ENCODE measurements at places on chromosomes 7 and 10.

DNA sequence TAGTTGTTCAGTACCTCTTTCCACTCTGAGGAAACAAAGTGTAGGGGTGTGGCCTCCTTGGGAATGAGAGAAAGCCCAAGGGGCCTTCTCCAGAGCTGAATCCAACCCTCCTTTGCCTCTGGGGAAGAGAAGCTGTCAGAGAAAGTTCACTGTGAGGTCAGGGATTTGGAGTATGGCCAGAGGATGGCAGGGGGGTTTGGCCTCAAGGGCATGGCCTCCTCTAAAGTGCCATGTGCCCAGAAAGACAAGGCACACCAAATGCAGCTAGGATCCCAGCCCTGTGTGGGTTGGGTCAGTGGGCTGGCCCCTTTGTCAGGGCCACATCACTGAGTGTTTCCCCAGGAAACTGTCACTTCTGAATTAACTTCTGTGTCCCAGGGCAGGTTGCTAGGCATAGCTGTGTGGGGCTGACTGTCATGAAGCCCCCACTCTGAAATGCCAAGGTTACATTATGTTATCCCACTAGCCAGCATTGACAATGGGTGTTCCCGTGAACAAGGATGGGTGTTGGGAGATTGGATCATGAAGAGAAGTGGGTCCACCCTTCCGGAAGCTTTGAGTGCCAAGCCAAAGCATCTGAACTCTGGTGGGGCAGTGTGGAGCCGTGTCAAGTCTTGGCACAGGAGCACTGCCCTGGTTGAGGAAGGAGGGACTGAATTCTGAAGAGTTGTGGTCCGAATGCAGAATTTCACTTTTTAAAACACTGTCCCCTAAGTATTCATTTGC lies 123.3 kb downstream of the ZMIZ1 start:
- DNase-seq = no peak

GRCh38 chr10:3426190-3426845 lies 253.7 kb upstream of the PITRM1 start:
- no peak for DNase-seq

GRCh38 chr7:127995881-127996215 lies 35.4 kb downstream of the LRRC4 start:
- DNase-seq = no peak

DNA sequence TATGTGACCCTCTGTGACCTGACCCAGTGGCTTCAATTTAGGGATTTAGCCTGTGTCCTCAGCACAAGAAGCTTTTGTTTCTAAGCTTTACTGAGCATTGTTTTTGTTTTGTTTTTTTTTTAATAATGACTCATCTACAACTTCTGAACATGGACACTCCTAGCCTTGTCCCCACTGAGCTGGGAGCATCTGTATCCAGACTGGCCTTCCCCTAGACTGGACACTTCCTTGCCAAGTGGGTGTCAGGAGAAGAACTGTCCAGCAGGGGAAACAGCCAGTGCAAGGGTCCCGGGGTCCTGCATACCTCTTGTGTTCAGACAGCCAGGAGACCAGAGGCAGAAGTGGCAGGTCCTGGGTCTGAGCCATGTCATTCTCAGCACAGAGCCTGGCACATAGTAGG lies 108.6 kb downstream of the TMEM130 start:
- DNase-seq = no peak

DNA sequence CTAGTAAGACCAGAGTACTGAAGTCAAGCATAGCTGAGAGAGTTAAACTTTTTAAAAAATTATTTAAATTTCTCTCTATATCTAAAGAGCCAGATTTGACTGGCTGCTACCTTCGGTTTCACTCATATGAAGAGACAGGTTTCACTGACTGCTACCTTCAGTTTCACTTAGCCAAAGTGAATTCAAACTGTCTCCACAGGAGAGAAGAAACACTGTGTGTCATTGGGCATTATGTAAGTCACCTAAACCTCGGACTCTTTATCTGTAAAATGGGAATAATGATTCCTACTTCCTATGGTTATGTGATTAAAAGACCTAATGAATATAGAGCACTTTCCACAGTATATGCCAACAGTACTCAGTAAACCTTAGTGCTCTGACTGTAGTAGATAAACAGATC lies 41.6 kb upstream of the MET start:
- no peak for DNase-seq

DNA sequence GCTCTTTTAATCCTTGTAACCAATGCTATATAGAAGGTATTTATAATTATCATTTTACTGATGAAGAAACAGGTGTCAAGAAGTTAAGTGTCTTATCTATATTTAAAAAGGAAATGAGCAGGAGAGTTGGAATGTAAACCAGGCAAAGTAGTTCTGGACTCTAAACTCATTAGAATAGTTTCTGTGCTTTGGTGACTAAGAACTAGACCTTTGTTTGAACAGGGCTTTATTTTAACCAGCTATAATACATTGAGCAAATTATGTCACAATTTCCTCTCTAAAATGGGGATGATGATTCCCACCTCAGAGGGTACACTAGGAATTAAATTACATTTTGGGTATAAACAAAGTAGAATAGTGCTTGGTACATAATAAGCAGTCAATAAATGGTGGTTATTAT lies 236.0 kb downstream of the MAGI2 start:
- DNase-seq = no peak

DNA sequence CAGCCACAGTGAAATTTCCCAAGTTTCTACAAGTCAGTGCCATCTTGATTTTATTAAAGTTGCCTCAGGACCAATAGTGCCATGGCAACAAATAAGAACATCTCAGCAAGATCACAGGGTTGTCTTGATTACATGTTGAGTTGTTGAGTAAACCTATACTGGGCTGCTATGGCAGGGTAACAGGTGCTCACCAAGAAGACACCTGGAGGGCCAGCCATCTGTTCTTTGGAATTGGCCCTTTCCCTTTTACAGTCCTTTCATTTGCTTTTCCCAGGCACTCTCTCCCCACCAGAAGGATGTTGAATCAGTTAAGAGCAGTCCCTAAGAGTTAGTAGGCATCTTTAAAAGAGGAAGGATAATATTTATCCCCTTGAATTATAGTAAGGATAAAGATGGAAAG lies 582.0 kb downstream of the TNS3 start:
- no peak for DNase-seq

GRCh38 chr7:99191869-99192596 lies 15.9 kb downstream of the KPNA7 start:
- DNase-seq = no peak

GRCh38 chr7:44565795-44566559 lies 7.7 kb downstream of the DDX56 start:
- DNase-seq = no peak

DNA sequence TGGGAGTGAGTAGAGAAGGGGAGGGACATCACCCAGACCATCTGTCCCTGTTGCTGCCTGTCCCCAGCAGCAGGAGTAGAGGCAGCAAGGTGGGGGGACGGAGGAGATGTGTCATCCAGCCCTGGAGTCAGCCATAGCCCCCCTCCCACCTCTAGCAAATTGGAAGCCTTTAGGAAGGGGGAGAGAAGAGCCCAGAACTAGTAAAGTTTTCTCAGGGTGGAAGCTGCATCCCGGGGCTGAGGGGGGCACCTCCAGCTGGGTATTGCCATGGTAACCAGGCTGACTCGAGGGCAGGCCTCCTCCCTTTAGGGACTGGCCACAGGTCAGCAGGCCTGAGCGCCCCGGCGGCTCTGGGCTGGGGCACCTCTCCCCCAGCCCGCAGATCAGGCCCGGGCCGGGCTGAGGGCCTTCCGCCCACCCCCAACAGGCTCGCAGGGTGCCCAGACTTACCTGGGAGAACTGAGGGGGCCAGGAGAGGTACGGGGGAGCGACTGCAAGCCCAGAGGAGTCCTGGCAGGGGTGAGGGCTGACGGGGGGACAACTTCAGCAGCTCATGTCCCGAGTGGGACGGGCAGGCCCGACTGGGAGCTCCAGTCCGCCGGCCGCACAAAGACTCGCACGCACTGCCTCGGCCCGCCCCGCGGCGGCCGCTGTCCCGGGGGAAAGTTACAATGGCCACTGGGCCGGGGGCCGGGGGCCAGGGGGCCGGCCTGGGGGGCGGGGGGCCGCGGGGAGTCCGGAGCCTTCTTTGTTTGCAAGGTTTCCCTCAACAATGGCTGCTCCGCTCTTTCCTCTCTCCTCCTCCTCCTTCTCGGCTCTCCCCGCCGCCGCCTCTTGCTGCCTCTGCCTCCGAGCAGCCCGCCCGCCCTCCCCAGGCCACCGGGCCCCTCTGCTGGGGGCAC lies 6.0 kb downstream of the LDB1 start:
- DNase-seq = no peak

DNA sequence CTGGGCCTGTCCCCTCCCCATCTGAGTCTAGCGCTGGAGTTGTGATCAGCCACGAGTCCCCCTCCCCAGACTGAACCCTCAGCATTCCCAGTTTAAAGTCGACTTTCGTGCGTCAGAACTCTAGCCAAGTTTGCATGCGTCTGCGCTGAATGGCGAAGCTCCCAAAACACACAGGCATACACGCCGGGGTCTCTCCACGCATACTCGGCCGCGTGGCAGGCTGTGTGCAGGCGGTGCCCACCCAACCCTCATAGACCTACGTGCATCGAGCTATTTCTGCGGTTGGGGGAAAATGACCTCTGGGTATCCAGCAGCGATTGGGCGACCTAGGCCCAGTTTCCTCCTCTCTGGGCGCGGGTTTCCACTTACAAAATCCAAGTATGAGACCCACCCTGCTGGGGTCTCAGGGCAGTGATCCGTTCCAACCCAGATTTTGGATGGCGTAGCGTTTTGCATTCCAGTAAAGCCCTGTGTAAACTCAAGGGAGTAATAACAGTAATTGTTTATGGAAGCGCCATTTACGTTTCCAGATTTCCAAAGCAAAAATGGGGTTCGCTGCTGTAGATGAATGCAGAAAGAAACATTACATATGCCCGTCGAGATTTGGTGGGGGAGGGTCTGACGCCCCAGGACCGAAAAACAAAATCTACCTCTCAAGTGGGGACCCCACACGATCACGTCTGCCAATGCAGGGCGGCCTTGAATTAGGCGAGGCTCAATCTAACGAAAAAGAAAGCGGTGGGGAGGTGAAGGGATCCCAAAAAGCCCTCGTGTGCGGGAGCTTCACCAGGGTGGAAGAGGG lies 2.0 kb upstream of the HMX3 start:
- DNase-seq = no peak

- DNase-seq = no peak
Observed at GRCh38 chr7:34928052-34928451, 109.2 kb downstream of the DPY19L1 start.

- no peak for DNase-seq
Observed at GRCh38 chr7:16985621-16986020, 103.8 kb upstream of the AGR3 start.

- DNase-seq = no peak
Observed at GRCh38 chr7:101550641-101551541, 78.2 kb downstream of the MYL10 start.

DNA sequence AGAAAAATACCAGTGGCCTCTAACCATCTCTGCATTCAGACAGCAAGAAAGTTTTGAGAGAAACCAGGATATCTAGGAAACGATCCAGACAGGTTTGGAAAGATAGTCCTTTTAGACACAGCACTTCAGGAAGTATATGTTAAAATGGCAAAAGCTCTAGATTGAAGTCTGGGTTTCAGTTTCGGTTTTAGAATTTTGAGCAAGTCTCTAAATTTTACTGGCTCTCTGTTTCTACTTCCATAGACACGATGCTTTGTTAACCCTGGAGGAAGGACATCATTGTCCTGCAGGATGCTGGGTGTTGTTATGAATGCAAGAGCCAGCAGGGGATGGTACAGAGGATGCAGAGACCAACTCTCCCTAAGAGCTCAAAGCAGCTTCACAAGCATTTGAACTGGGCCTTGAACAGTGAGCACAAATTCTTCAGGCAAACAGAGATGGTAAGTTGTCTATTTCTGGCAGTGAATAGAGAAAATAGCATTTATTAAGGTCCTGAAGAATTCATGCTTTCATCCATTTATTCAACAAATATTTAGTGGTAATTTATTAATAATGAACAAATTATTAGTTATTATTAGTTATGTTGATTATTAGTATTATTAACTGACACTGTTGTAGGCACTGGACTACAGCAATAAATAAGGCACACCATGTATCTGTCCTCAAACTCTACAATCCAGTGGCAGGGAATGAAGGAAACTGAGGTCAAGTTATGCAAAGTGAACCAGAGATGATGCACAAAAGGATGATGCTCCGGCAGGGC lies 152.7 kb upstream of the NRP1 start:
- DNase-seq = no peak

DNA sequence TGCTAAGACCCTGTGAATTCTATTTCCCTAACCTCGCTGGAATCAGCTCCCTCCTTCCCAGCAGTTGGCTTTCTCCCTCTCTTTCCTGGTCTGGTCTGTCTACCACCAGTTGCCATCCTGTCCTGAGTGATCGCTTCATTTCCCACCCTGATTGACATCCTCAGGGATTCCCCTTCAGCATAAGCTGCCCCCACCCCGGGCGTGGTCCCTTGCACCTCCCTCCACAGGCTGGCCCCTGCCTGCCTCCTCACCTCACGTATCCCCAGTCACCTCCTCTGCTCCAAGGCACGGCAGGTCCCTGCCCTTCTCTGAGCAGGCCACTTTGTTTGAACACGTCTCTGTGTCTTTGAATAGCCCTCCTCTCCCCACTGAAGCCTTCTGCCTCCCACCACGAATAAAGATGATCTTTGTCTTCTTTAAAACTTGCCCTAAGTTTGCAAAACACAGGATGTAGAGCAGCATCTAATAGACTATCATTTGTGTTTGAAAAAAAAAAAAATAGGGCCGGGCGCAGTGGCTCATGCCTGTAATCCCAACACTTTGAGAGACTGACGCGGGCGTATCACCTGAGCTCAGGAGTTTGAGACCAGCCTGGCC lies 233.5 kb downstream of the CUX1 start:
- DNase-seq = no peak

DNA sequence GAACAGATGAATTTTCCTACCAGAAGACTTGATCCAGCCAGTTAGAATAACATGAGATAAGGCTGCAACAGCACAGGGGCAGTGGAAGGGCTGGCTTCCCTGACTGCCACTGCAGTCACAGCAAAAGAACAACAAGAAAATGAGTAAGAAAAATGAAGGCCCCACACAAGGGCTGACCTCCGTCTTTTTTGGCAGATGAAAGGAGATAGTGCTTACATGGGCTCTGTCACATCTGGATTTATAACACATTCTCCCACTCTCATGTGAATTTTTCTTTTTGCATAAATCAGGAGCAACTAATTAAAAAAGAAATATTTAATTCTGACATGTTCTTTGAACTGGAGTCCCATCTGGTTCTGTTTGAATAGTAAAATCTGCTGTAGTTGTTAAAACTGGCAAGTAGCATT lies 99.6 kb downstream of the NRP1 start:
- DNase-seq = no peak

DNA sequence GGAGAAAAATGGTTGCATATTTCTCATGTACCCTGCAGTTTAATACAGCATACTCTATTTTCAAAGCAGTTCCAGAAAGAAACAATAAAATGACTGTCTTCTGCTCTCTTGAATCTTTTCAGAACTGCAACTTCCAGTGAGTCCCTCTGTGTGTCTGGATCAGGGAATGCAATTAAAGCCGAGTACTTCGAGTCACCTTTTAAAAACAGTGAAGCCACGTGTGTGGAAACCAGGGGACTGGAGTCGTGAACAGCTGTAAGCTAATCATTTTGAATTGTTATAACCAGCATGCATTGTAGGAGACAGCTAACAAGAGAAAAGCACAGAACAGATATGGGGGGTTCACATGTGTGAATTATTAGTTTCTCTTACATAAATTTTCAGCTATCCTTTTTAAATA lies 109.1 kb downstream of the CPED1 start:
- DNase-seq = no peak

GRCh38 chr7:43004082-43004481 lies 71.9 kb downstream of the MRPL32 start:
- no peak for DNase-seq

- no peak for DNase-seq
Observed at GRCh38 chr7:122965306-122965705, 30.2 kb downstream of the TAS2R16 start.

GRCh38 chr7:50208378-50208982 lies 96.0 kb upstream of the IKZF1 start:
- no peak for DNase-seq

GRCh38 chr10:43284341-43284910 lies 17.6 kb upstream of the RASGEF1A start:
- no peak for DNase-seq

All from stimulated activated CD8-positive, alpha-beta memory T cell treated with anti-CD3 and anti-CD28 coated beads, Interleukin-15, amount 100 ng/mL, for 4 hours (primary cell).